ENCODE measurements at places on chromosomes 7 and 10. TPM values are rescaled to one million over a fixed set of nuclear protein-coding genes. Genes with fewer than 3 reads are reported as not detected.

LBX1 gene
- total RNA-seq = not detected

GRCh38 chr10:12500381-12501303 is 151.3 kb downstream of the CAMK1D start:
- H3K36me3 ChIP-seq = no peaks in the 10 kb centered on the region
- H3K4me1 ChIP-seq = peaks cover 37% of the 10 kb centered on the region

DNA sequence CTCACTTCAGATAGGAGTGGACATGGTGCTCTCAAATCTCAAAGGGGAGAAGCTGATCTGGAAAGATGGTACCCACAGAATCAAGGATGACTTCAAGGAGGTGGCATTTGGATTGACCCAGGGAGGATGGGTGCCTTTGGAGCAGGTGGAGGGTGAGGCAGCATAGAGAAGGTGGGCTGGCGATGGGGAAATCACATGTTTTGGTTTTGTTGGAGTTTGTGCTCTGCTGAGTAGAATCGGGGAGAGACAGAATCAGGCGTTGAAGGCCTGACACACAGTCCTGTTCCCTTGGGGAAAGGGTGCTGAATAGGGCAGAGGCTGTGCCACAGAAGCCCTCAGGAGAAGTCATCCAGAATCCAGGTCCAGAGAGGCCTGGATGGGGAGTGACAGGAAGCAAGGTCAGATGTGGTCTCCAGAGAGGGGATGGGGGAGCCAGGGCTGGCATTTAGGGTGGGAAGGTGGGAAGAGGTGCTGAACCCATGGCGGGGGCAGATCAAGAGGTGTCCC is 291.1 kb downstream of the GLRX3 start:
- no peak overlapping the region for H3K27ac ChIP-seq
- no peaks in the 10 kb centered on the region for H3K27me3 ChIP-seq
- H3K36me3 ChIP-seq = no peaks in the 10 kb centered on the region
- no peak overlapping the region for H3K4me3 ChIP-seq
- no peak for DNase-seq

GRCh38 chr7:140263277-140263676 is 86.5 kb upstream of the KDM7A start:
- no peaks in the 10 kb centered on the region for H3K4me1 ChIP-seq
- H3K36me3 ChIP-seq = no peaks in the 10 kb centered on the region
- no peak overlapping the region for H3K27ac ChIP-seq
- no peak overlapping the region for H3K4me3 ChIP-seq
- no peak for DNase-seq

- no peak for DNase-seq
- H3K36me3 ChIP-seq = no peaks in the 10 kb centered on the region
- no peak overlapping the region for H3K4me3 ChIP-seq
- H3K27me3 ChIP-seq = no peaks in the 10 kb centered on the region
- H3K27ac ChIP-seq = no peak overlapping the region
- H3K4me1 ChIP-seq = no peaks in the 10 kb centered on the region
These were observed 122.5 kb upstream of the ANKRD1 start for GRCh38 chr10:91043173-91043910.

GHRHR gene
- total RNA-seq = not detected

- no peaks in the 10 kb centered on the region for H3K4me1 ChIP-seq
- no peaks in the 10 kb centered on the region for H3K27me3 ChIP-seq
- no peak overlapping the region for H3K27ac ChIP-seq
- no peak overlapping the region for H3K4me3 ChIP-seq
These were observed 380.7 kb upstream of the PFKP start for GRCh38 chr10:2686691-2687090.

DNA sequence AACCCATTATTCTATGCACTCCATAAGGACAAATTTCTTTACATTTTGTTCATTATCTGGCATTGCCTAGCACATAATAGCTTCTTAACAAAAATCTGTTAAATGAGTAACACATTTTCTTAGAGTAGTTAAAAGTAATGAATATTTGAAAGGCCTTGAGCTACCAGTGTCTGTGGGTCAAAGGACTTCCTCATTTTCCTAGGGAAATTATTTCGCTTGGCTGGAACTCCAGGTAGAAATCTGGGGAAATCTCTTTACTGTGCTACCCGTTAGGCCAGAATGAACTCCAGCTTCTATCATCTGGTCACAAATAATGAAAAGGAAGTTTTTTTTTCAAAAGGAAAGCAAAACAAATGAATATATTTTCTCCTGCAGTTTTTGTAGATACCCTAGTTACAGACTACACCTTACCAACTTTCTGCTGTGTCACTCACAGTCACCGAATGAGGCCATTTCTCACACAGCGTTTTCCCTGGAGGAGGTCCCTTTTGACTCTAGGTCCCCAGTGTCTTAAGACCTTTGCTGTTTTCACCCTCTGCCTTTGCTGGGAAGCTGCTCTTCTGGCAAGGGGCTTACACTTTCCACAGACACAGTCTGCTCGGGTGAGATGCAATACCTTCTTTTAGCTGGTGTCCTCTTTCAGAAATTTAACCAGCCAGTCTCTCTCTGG is 1.6 kb downstream of the SAMD9L start:
- H3K36me3 ChIP-seq = peaks cover 5% of the 10 kb centered on the region
- no peaks in the 10 kb centered on the region for H3K27me3 ChIP-seq
- H3K27ac ChIP-seq = no peak overlapping the region
- no peaks in the 10 kb centered on the region for H3K4me1 ChIP-seq
- no peak overlapping the region for H3K4me3 ChIP-seq

HOXA10 gene
- 4.0 TPM for total RNA-seq

DNA sequence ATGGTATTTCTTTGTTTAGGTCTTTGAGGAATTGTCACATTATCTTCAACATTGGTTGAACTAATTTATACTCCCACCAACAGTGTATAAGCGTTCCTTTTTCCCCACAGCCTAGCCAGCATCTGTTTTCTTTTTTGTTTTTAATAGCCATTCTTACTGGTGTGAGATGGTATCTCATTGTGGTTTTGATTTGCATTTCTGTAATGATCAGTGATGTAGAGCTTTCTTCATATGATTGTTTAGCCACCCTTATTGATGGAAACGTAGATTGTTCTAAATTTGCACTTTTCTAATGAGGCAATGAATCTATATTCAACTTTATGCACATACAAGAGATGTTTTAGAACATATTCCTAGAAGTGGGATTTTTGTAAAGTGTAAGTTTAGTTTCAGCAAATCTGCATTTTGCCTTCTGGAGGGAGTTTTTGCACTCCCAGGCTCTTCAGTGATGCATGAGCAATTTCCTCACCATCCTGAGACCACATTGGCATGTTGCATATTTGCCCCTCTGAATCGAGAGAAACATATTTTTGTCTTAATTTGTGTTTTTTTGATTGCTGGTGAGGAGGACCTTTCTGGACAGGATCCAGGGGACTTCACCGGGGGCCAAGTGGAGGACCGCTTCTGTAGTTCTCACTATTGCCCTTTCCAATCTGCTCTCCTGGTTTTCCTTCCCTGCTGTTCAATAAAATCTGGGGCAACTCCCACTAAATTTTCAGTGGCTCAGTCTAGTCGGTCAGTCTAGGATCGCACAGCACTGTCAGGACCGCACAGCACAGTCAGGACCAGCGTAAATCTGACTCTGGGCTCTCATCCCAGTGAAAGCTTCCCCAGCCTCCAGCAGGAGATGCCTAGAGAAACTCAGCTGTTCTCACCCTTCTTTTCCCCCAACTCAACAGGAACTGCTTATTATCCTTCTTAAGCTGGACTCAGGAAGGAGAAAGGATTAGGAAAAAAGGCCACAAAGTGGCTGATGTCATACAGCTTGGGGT is 157.0 kb downstream of the PTPN20 start:
- H3K4me3 ChIP-seq = no peak overlapping the region
- H3K27me3 ChIP-seq = no peaks in the 10 kb centered on the region
- H3K36me3 ChIP-seq = no peaks in the 10 kb centered on the region
- H3K27ac ChIP-seq = no peak overlapping the region
- DNase-seq = no peak

GRCh38 chr7:90404777-90405176 is 1.5 kb downstream of the CLDN12 start:
- no peak for DNase-seq
- H3K27ac ChIP-seq = no peak overlapping the region
- H3K4me3 ChIP-seq = no peak overlapping the region

RNF133 gene
- 2.3 TPM for total RNA-seq

GIMAP2 gene
- total RNA-seq = 12.6 TPM

UCN3 gene
- not detected for total RNA-seq

KCNIP2 gene
- 1.4 TPM for total RNA-seq

GRCh38 chr7:127901895-127902703 is 129.1 kb downstream of the LRRC4 start:
- H3K4me1 ChIP-seq = peaks cover 11% of the 10 kb centered on the region
- no peak overlapping the region for H3K4me3 ChIP-seq
- no peak for DNase-seq
- no peaks in the 10 kb centered on the region for H3K36me3 ChIP-seq
- H3K27me3 ChIP-seq = no peaks in the 10 kb centered on the region

CELF2 gene
- total RNA-seq = 28.7 TPM

PTPRE gene
- total RNA-seq = 16.8 TPM

JAKMIP3 gene
- total RNA-seq = 3.0 TPM

GRCh38 chr10:28991333-28992270 is 297.3 kb upstream of the LYZL1 start:
- no peak overlapping the region for H3K27ac ChIP-seq
- H3K27me3 ChIP-seq = no peaks in the 10 kb centered on the region
- no peaks in the 10 kb centered on the region for H3K36me3 ChIP-seq
- H3K4me3 ChIP-seq = no peak overlapping the region

DNA sequence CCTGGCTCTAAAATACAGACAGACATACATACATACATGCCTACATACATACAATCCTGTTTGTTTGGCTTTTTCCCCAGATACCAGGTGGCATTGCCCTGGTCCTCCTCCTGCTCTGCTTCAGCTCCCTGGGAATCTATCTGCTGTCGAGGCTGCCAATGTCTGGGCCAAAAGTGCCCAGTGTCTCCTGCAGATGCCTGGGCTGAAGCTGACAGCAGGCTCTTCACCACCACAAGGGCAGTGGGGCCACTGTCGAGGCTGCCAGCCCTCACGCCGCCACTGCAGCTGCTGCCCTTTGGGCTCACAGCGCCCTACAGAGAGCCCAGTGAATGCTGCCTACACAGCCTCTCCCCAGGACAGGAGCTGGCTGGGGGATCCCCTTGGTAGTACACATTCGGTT is 18.0 kb upstream of the STN1 start:
- peaks cover 4% of the 10 kb centered on the region for H3K4me1 ChIP-seq
- H3K4me3 ChIP-seq = no peak overlapping the region
- DNase-seq = no peak
- no peaks in the 10 kb centered on the region for H3K36me3 ChIP-seq

- no peak for DNase-seq
- H3K4me3 ChIP-seq = no peak overlapping the region
- no peaks in the 10 kb centered on the region for H3K27me3 ChIP-seq
- H3K4me1 ChIP-seq = no peaks in the 10 kb centered on the region
- H3K36me3 ChIP-seq = no peaks in the 10 kb centered on the region
- H3K27ac ChIP-seq = no peak overlapping the region
These were observed 223.2 kb upstream of the COBL start for GRCh38 chr7:51539840-51540239.

- no peaks in the 10 kb centered on the region for H3K36me3 ChIP-seq
- no peak overlapping the region for H3K27ac ChIP-seq
- no peak overlapping the region for H3K4me3 ChIP-seq
- H3K4me1 ChIP-seq = no peaks in the 10 kb centered on the region
These were observed 308.0 kb downstream of the EXOC4 start for GRCh38 chr7:133560900-133561299.

GRCh38 chr10:106919871-106920282 is 244.6 kb downstream of the SORCS1 start:
- DNase-seq = no peak
- peaks cover 14% of the 10 kb centered on the region for H3K4me1 ChIP-seq

- H3K27ac ChIP-seq = peak overlapping the region; percentile 27
- no peak for DNase-seq
- H3K4me1 ChIP-seq = peaks cover 14% of the 10 kb centered on the region
- no peak overlapping the region for H3K4me3 ChIP-seq
These were observed 138.5 kb upstream of the AGR3 start for GRCh38 chr7:17020250-17020649.

GRCh38 chr10:13340626-13341376 is 7.3 kb downstream of the SEPHS1 start:
- no peaks in the 10 kb centered on the region for H3K36me3 ChIP-seq
- no peak overlapping the region for H3K4me3 ChIP-seq
- no peak overlapping the region for H3K27ac ChIP-seq
- H3K27me3 ChIP-seq = no peaks in the 10 kb centered on the region
- DNase-seq = no peak

- no peaks in the 10 kb centered on the region for H3K27me3 ChIP-seq
- peaks cover 17% of the 10 kb centered on the region for H3K4me1 ChIP-seq
- H3K36me3 ChIP-seq = no peaks in the 10 kb centered on the region
- no peak overlapping the region for H3K27ac ChIP-seq
- DNase-seq = peak; percentile 28
These were observed 2.1 kb downstream of the FRAT1 start for GRCh38 chr10:97321032-97321803.

DNA sequence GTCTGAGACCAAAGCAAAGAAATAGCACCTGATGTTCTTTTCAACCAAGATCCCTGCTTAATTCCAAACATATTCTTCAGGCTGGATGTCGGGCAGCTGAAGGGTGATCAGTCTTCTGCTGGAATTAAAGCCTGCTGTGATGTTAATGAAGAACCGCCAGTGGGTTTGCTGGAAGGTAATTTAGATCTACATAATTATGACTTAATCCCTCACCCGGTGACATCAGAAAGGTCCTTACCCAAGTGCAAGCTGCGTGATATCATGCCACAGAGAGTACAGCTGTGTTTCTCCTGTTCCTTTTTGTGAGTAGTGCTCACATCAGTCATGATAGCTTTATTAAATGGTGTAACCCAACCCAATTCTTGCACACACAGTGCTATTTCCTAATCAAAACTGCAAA is 29.1 kb upstream of the LRGUK start:
- H3K36me3 ChIP-seq = no peaks in the 10 kb centered on the region
- no peak overlapping the region for H3K27ac ChIP-seq
- no peak overlapping the region for H3K4me3 ChIP-seq
- no peaks in the 10 kb centered on the region for H3K4me1 ChIP-seq
- no peak for DNase-seq

GRCh38 chr7:67916571-67917436 is 920.2 kb downstream of the TYW1 start:
- no peaks in the 10 kb centered on the region for H3K36me3 ChIP-seq
- H3K4me1 ChIP-seq = peaks cover 11% of the 10 kb centered on the region
- no peak overlapping the region for H3K27ac ChIP-seq
- no peak for DNase-seq
- no peak overlapping the region for H3K4me3 ChIP-seq
